ENCODE measurements at places on chromosomes 3 and 15.

DNA sequence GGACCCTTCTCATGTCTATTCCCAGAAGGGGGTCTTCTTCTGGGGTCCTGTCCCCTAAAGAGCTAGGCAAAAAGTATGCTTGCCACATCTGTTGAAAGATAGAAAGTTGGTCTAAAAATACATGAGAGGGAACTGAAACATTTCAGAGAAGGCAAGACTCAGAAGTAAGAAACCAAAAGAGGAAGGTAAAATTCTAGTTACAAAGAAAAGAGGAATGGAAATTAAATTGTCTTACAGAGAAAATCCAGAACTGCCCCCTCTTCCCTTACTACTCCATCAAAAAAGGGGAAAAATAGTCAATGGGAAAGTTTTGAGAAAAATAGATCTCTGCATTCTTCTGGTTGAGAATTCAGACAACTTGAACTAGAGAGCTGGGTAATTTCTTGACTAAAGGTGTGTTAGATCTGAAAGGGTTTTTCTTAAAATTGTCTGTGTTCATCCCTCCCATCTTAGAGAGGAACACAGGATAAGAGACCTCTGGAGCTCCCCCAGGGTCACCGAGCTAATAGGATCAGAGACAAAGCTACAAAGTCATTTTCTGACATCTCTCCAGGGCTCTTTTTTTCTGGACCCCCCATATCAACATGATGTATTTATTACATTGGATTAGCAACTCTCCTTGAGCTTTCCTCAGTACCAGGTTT, 32.3 kb upstream of the CCR2 start:
- DNase-seq, result no peak

- no peak for DNase-seq
These were observed 170.3 kb upstream of the SLC24A5 start for GRCh38 chr15:47950447-47950846.

GRCh38 chr3:40779039-40779438, 254.3 kb downstream of the ZNF621 start:
- DNase-seq, result no peak

DNA sequence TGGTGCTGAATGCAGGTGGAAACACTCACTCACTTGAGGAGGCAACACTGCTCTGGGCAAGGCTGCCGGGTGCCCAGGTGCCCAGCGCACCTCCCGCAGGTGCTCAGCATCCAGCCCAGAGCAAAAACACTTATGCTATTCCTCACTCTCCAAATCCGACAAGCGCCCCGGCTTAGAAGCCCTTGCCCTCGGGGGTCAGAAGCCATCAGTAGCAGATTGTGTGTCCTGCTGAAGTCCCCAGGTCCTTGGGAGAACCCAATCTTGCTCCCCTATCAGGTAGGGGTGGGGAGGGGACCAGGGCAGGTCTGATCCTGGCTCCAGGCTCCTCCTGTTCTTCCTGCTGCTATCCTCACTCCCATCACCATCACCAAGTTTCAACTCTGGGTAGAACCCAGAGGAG, 46.7 kb downstream of the TLE3 start:
- DNase-seq, result no peak
